ENCODE measurements at places on chromosomes 2 and 18. TPM values are rescaled to one million over a fixed set of nuclear protein-coding genes. Genes with fewer than 3 reads are reported as not detected.

The ANKRD30B gene
- total RNA-seq: not detected

The KCNE4 gene
- total RNA-seq: 0.46 TPM

The RANBP2 gene
- total RNA-seq: 29.8 TPM

The STAMBP gene
- 53.5 TPM for total RNA-seq

The GAREM1 gene
- 5.6 TPM for total RNA-seq

The SERPINB7 gene
- total RNA-seq: 3.0 TPM

The SCG2 gene
- 0.94 TPM for total RNA-seq

All from A549 treated with AZD2906 at 1 μM for 4 hours (cell line).